ENCODE measurements at places on chromosomes 1 and 21. TPM values are rescaled to one million over a fixed set of nuclear protein-coding genes. Genes with fewer than 3 reads are reported as not detected.

GRCh38 chr1:54986533-54986932 is 6.1 kb downstream of the TMEM61 start:
- DNase-seq = no peak

DNA sequence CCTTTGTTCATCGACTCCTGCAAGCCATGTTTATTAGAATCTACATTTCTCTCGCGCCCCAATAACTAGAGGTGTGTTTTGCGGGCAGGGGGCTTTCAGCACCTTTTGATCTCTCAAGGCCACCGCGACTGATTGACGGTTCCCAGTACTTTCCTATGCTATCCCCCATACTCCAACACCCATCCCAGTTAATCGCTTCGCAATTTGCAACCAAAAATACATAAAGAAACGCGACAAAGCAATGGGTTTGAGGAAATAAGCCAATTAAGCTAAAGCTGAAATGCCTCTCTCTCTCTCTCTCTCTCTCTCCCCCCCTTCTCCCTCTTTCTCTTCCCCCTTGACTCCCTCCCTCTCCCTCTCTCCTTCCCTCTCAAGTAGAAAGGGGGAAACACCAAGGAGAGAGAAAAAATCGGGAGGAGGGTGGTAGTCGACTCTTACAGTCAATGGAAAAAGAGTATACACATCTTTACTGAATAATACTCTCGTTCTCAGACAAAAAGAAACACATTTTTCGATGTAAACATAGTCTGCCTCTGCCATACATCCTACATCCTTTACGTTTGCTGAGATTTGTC is 128.0 kb upstream of the DPYD start:
- no peak for DNase-seq

- DNase-seq = no peak
These were observed 242.5 kb upstream of the TMPRSS15 start for GRCh38 chr21:18646116-18646515.

GRCh38 chr1:51000160-51000559 is 30.1 kb downstream of the CDKN2C start:
- DNase-seq = no peak

The CELA3B gene
- not detected for polyA plus RNA-seq

Data from CD4-positive, alpha-beta memory T cell (primary cell).